ENCODE measurements at places on chromosomes 5 and 9. TPM values are rescaled to one million over a fixed set of nuclear protein-coding genes. Genes with fewer than 3 reads are reported as not detected.

AMBP gene
- total RNA-seq: 0.82 TPM

MAMDC4 gene
- 4.1 TPM for total RNA-seq

SARDH gene
- total RNA-seq: 1.6 TPM

PTPRD gene
- total RNA-seq: 191 TPM

GPR150 gene
- total RNA-seq: not detected

PPP3R2 gene
- total RNA-seq: 0.41 TPM

EDIL3 gene
- total RNA-seq: 59.1 TPM

TMEM252 gene
- not detected for total RNA-seq

SAPCD2 gene
- total RNA-seq: 1.2 TPM

SLC25A2 gene
- not detected for total RNA-seq

SMIM33 gene
- not detected for total RNA-seq

PCAT7 gene
- total RNA-seq: not detected

PRR16 gene
- total RNA-seq: 1.2 TPM
